GM12865 (cell line): ENCODE measurements at places on chromosomes 13 and 19.

GRCh38 chr19:44718441-44719261 is 19.7 kb downstream of the CEACAM16 start:
- DNase-seq = no peak

- DNase-seq = no peak
Observed at GRCh38 chr13:110109910-110110309, 197.0 kb downstream of the COL4A1 start.

- DNase-seq = no peak
Observed at GRCh38 chr19:45852983-45853382, 10.0 kb downstream of the SYMPK start.

DNA sequence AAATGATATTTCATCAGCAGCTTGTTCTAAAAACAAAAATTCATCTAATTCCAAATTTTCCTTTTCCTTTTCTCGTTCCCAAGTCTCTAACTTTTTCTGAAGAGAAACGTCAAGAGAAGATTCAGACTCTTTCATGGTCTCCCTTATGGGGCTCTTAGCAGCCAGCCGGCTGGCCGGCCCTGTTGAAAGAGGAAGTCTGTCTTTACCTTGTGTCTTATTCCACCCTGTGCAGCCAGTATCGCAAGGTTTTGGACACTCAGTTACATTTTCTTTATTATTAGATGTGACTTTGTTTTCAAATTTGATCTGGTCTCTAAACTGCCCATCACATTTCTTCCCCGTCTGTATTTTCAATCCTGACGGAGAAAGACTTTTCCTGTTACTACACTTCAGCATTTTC is 142.3 kb downstream of the RNF17 start:
- DNase-seq = no peak

DNA sequence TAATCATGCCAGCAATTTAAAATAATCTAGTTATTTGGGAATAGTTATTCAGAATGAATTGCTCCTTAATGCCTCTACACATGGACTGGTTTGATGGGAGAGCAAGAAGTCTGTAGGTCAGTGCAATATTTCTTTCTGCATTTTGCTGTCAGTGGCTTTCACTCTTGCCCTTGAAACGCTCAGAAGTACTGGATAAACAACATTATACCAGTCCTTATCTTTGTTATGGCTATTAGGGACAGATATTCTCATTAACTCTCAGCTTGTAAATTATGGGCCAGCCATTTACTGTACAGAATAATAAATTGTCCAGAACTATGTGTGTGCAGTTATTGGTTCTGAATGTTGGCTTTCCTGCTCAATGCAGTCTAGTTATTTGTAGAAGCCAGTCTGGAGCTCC is 224.4 kb downstream of the OXGR1 start:
- DNase-seq = no peak

GRCh38 chr13:75739244-75739868 is 103.2 kb downstream of the LMO7 start:
- DNase-seq = peak; percentile 41

- no peak for DNase-seq
Observed at GRCh38 chr13:31433746-31434145, 234.0 kb downstream of the B3GLCT start.
